CD4-positive, alpha-beta T cell treated with Interleukin-4 for 1 hour (primary cell): ENCODE measurements at places on chromosomes 7 and 10.

- DNase-seq: no peak
Observed at GRCh38 chr7:159271781-159272180, 127.1 kb upstream of the VIPR2 start.

DNA sequence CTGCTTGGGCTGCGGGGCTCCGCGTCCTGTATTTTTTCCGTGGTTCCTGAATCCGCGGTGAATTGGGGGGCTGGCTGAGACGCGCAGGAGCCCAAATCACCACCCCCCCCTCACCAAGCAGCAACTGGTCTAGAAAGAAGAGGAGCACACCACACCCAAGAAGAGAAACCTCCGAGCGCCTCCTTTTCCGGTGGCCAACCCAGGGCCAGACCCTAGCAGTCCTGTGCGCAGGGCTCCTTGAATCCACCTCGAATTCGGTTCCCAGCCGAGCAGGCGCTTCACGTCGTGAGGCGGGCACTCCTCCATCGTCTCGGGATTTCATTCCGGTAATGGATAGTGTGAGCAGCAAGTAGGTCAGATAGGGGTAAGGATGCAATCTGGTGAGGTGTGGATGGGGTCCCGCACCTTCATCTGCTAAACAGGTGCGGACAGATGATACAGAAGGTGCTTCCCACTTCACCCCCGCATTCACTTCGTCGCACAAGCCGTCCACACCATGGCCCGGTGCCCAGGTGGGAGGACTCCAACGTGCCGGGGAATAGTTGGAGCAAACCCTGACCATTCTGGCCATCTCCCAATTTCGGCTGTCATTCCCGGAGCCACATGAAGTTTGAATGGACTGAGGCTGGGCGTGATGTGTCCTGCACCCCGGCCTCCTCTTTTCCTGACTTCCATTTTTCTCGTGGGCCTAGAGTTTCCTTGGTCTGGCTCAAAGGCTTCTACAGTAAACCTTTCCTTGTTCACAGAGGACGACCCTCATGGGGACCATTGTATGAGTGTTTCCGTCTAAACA, 19.8 kb upstream of the ZNF273 start:
- no peak for DNase-seq

GRCh38 chr10:72006026-72006425, 41.8 kb downstream of the CHST3 start:
- no peak for DNase-seq

DNA sequence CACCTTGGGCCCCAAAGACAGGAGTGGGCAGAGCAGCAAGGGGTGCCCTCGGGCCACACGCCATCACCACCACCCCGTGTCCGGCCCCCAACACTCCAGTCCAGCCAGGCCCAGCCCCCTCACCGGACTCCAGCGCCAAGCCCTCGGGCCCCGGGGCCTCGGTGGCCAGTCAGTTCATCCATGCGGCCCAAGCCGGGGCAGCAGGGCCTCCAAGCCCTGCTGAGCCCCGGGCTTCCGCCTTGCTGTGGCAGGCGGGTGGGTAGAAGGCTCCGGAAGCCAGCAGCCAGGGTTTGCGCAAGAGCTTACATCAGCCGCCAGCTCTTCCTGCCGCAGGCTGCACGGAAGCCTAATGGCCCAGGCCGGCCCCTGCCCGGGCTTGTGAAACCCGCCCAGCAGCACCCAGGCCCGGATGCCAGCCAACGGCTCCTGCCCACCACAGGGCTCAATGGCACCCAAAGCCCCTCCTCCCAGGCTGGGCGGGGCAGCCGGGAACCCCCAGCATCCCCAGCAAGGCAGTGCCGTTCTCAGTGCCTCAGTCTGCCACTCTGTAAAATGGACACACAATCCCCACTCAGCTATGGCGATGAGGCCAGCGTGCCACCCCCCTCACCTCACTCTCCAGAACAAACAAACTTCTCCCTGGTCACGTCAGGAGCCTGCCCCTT, 26.5 kb downstream of the TNRC18 start:
- DNase-seq: peak; percentile 97

GRCh38 chr7:40865441-40866233, 730.8 kb downstream of the SUGCT start:
- DNase-seq: no peak

DNA sequence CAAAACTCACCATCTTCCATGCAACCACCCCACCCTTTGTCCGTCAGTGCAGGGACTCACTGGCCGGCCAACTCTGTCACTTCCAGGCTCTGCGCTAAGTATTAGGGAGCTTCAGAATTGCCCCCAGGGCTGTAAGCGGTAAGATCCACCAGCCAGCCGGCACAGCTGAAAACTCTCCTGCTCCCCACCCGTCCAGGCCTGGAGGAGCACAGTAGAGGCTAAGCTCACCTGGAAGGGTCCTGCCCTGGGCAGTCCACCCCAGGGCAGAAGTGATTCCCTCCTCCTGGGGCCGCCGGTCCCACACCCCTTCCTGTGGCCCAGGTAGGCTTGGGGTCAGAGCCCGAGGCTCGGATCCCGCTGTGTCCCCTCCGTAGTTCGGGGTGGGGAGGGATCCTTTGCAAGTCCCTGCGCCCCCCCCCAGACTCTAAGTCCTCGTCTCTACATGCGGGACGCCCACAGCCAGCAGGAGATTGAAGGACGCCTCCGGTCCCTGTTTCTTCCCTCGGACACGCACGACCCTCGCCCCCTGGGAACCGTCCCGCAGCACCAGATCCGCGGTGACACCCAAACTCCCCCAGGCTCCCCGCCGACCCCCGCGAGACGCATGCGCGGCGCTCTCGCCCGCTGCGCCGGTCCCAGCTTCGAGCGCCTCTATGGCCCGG, 138.9 kb downstream of the ARHGAP22 start:
- peak; percentile 9 for DNase-seq

DNA sequence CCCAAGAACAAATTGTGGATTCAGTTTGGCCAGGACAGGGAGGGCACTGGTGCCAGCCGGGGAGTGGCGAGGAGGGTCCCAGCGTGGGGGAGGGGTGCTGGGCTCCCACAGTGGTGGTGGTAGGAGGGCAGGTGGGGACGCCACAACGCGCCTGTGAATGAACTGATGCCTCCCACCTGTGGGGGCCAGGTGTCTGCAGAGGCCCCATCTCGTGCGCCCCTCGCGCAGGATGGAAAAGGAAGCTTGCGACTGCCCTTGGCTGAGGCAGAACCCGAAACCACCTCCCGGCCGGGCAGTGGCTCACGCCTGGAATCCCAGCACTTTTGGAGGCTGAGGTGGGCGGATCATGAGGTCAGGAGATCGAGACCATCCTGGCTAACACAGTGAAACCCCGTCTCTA, 72.0 kb downstream of the MICALL2 start:
- no peak for DNase-seq

DNA sequence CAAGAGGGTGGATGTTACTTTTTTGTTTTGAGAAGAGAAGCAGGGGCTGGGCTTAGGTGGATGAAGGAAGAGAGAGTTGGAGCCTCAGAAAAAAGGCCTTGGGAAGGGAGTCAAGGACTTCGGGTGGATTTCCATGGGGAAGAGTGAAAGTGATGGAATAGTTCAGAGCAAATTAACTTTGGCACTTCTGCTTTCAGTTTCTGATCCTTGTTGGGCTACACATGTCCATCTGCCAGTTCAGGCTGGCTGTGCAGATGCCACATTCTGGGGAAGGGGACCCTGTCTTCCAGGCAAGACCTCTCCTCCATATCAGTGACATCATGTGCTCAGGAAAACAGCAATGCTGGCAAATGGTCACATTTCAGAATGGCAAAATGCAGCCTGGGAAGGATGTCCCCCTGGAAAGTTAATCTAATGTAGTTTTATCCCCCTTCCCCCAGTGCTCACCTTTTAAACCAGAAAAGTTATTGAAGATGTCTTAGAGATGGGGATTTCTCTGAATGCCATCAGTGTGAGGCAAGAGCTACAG, 86.0 kb downstream of the WDFY4 start:
- DNase-seq: no peak

GRCh38 chr10:947881-948280, 16.4 kb upstream of the LARP4B start:
- DNase-seq: no peak

DNA sequence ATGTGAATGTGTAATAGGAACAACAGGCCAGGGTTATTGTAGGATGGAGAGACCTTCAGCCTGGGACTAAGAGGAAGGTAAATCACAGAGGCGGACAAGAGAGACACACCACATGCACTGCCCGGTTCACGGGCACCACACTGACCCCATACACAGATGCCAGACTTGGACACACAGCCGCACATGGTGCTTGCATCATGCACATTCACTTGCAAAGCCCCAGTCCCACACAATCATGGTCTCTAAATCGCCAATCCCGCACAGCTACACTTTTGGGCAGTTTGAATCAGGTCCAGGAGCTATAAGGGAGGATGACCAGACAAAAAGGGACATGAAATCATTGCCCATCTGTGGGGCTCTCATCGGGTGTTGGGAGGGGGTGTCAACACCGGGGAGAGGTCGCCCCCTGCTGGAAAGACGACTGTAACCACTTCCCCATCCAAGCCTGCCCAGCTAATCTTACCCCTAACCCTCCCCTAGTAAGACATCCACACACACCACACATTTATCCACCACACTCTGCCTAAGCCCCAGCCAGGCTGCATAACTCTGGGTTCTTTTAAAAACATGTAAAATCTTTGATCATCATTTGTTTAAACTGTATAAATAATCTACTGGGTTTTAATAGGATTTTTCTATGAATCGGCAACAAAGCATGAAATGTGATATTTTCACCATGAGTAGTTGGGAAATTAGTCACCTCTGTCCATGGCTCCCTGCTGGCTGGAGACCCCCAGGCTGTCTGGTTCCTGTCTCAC, 40.5 kb upstream of the SLF2 start:
- DNase-seq: peak; percentile 26

GRCh38 chr7:83111391-83111790, 51.3 kb downstream of the PCLO start:
- no peak for DNase-seq

DNA sequence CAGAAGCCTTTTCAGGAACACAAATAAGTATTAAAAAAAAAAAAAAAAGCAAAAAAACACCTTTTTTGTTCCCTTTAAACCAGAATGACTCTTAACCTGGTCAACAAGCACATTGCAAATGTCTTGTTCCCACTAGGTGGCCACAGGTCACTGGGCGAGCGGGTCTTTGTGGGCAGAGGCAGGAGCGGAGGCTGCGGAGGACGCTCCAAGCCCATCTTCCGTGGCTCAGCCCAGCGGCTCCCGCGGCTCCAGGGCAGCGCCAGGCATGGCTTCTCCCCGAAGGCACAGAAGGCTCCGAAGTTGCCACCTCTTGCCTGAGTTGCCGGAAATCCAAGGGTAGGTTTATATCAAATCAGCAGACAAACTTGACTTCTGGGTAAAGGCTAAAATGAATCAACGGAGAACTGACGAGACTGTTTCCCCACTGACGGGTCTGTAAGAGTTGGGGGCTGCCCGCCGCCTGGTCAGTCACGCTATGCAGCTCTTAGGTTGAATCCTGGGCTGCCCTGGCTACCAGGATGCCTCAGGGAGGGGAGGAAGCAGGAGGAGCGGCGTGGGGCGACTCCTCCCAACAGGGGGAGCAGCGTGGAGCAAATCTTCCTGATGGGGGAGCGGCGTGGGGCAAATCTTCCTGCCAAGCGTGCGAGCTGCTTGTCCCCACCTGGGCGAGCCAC, 144.5 kb downstream of the PTPRN2 start:
- DNase-seq: no peak

DNA sequence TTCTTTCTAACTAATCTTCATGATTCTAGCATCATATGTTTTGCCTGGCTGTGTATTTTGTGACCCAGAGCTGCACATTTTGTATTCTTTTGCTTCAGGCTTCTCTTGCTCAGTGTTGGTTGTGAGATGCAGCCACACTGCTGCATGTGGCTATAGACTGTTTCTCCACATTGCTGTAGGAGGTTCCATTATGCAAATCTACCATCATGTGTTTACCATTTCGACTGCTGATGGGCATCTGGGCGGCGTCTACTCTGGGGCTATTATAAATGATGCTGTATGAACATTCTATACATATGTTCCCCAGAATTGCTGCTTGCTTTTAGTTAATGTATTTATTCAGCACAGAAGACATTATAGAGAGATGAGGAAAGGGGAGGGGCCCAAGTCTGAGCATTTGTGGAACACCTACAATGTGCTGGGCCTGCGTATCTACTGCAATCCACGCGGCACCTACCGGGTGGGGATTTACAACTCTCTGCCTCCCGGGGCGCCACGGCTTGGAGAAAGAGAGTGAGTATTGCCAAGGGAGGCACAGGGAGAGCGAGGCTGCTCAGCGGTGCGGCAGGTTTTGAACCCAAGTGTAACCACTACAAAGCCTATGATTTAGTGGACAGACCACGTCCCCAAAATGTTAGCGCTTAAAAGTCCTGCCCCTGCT, 172.5 kb downstream of the PRKAG2 start:
- no peak for DNase-seq

DNA sequence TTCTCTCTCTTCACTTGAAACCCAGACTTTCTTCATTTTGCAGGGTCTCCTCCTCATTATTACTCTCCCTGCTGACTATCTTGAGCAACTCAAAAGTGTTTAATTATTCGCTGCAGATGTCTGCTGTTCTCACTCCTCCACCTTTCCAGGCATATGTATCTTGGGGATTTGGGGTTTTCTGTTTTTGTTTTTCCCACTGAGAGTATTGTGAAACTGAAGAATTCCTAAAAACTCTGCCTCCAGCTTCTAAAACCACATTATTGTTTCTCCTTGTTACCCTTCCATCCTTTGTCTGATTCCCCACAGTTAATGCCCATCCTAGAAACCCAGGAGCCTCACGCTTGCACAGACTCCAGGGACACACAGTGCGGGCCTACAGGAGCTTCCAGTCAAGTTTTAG, 51.3 kb downstream of the WNT2 start:
- no peak for DNase-seq

- DNase-seq: no peak
Observed at GRCh38 chr10:132533571-132534260, 3.9 kb upstream of the INPP5A start.

- DNase-seq: no peak
Observed at GRCh38 chr7:151495360-151495759, 24.3 kb downstream of the RHEB start.

- no peak for DNase-seq
Observed at GRCh38 chr7:152862856-152863255, 103.3 kb downstream of the ACTR3B start.

DNA sequence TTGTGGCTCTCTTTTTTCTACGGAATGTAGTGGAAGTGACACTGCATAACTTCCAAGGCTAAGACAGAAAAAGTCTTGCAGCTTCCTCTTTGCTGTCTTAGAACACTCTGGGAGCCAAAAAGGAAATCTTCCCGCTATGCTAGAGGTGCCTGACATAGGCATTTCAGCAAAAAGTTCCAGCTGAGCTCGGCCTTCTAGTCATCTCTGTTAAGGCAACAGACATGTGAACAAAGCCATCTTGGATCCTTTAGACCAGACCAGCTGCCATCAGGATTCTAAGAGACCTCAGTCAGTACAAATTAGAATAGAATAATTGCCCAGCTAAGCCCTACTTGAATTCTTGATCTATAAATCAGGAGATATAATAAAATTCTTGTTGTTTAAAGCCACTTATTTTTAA, 16.3 kb upstream of the COL1A2 start:
- no peak for DNase-seq

GRCh38 chr10:16717622-16718395, 99.4 kb downstream of the RSU1 start:
- no peak for DNase-seq

GRCh38 chr7:120933475-120933874, 17.1 kb upstream of the ING3 start:
- DNase-seq: no peak

- DNase-seq: no peak
Observed at GRCh38 chr10:12201543-12201942, 5.6 kb downstream of the CDC123 start.
